ENCODE measurements at places on chromosomes 7 and 10.

DNA sequence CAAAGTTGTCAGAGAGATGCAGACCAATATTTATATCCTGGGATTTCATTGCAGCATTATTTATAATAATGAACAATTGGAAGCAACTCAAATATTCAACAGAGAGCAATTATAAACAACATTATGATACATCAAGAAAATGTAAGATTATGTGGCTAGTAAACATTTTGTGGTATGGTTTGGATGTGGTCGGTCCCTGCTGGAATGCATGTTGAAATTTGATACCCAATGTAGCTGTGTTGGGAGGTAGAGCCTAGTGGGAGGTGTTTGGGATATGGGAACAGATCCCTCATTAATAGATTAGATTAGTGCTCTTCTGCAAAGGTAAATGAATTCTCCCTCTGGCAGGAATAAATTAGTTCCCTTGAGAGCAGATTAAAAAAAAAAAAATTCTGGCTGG lies 350.9 kb downstream of the ANKRD30A start:
- DNase-seq = no peak

- DNase-seq = no peak
Measured at GRCh38 chr10:6774406-6774805, 194.3 kb upstream of the PRKCQ start.

- DNase-seq = no peak
Measured at GRCh38 chr7:8628656-8629055, 195.2 kb downstream of the NXPH1 start.

DNA sequence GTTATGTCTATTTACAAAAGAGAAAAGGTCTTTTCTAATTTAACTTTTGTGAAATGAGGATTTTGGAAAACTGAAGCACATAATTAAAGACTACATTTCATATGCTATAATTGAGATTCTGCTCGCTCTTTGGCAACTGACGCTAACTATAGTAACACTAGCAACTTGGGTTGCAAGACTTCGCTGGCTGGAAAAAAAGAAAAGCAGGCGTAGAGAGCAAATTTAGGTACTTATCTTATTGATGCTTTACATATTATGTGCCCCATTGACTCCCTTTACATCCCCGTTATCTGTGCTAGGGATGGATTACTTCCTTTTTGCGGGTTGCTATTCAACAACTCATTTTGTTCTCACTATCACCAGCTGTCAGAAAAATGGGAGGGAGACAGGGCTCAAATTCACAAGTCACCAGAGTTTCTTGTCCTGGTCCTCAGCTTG lies 10.5 kb downstream of the SEMA3C start:
- no peak for DNase-seq

- no peak for DNase-seq
Measured at GRCh38 chr10:124278356-124278755, 140.4 kb downstream of the OAT start.
